Stimulated activated CD4-positive, alpha-beta T cell treated with anti-CD3 and anti-CD28 coated beads, Interleukin-2, amount 100 ng/mL, for 24 hours (primary cell): ENCODE measurements at places on chromosomes 6 and 20.

GRCh38 chr6:111841822-111842221 is 31.4 kb downstream of the FYN start:
- no peak for DNase-seq

DNA sequence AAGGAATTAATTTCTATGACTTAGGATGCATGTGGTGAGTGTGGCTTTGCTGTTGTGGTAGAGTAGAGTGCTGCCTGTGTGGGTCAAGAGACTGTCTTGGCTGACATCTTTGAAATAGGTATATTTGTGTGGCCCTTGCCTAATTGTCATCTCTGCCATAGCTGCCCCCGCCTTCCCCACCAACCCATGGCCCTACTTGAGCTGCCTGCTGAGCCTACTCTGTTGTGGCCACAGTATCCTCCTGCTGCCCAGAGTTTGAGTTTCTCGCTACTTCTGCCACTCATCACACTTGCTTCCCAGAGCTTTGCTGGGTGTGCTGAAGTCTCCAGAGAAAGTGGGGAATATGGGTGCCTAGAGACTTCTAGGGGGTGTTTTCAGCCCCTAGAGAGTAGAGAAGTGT is 8.0 kb downstream of the PLCG1 start:
- DNase-seq = no peak

DNA sequence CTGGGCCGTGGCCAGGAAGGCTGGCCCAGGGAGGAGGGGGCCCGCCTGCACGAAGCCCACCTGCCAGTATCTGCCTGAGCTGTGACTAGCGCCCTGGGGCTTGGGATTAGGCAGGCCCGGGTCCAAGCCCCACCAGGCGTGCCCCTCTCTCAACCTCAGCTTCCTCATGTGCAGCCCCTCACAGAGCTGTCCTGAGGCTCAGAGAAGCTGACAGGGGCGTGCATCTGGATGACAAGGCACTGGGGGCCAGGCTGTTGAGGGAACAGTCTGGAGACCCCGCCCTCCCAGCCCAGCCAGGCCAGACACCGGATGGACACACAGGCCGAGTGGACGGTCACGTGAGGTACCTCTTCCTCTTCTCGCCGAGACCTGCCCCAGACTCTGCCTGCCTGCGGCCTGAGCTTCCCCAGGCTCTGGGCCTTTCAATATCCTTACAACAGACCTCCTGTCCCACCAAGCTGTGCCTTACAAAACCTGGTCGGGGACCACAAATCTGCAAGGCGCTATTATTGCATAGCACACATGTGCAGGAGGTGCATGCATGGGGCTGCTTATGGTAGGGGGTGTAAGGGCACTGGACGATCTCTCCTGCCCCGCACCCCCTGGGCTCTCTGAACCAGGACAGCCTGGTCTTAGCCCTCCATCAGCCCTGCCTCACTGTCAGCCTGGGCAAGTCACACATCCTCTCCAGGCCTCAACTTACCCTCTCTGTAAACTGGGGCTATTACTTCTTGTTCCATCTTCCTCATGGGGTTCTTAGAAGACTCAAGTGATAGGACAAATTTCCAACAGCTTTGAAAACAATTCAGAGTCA is 20.0 kb downstream of the NOL4L start:
- no peak for DNase-seq

DNA sequence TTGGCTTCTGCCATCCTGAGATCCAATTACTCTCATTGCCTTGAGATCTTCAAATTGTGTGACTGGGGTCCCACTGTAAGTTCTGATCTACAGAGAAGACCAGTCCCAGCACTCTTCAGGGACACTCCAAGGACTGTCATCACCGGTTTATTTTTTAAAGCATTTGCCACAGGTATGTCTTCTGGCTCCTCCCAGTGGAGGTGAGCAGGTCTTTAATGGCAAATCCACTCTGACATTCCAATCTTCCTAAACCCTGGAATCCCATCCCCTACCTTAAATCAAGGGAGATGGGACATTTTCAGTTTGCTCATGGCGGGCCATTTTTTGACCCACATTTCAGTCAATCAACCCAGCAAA is 35.2 kb upstream of the IYD start:
- no peak for DNase-seq

DNA sequence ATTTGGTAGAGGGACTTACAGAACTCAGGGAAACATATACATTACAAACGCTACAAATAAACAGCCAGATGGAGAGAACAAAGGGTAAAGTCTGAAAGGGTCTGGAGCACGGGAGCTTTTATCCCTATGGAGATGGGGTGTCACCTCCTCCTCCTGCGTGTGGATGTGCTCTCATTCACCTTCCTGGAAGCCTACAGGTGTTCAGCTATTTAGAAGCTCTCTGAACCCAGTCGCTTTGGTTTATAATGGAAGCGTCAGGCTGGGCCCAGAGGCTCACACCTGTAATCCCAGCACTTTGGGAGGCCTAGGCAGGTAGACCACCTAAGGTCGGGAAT is 17.7 kb upstream of the ITCH start:
- no peak for DNase-seq

- DNase-seq = no peak
Measured at GRCh38 chr20:3670511-3670910, 7.3 kb upstream of the GFRA4 start.

- no peak for DNase-seq
Measured at GRCh38 chr20:13250251-13250650, 29.2 kb downstream of the ISM1 start.

DNA sequence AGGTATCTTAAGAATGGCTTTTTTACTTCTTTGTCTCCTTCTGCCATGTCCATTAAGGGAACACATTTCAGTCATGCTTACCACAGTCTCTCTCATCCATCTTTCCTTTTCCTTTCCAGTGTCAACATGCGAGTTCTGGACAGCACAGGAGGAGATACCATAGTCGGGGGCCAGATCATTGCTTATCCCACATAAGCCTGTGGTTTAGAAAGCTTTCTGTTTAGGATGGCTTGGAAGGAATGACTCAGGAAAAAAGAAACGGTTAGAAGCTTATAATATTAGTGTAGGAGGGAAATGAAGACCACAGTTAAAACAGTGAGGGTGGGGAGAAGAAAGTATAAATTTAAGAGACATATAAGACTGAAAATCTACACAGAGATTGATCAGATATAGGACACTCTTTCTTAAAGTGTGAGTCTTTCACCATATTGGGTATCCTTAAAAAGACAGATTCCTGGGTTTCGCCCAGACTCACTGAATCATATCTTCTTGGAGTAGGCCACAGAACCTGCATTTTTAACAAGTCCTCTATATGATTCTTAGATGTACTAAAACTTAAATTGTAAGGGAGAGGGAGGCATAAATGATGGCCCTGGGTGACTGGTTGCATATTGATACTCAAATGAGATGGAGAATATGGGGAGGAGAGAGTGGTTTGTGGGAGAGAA is 36.1 kb downstream of the DSE start:
- no peak for DNase-seq

DNA sequence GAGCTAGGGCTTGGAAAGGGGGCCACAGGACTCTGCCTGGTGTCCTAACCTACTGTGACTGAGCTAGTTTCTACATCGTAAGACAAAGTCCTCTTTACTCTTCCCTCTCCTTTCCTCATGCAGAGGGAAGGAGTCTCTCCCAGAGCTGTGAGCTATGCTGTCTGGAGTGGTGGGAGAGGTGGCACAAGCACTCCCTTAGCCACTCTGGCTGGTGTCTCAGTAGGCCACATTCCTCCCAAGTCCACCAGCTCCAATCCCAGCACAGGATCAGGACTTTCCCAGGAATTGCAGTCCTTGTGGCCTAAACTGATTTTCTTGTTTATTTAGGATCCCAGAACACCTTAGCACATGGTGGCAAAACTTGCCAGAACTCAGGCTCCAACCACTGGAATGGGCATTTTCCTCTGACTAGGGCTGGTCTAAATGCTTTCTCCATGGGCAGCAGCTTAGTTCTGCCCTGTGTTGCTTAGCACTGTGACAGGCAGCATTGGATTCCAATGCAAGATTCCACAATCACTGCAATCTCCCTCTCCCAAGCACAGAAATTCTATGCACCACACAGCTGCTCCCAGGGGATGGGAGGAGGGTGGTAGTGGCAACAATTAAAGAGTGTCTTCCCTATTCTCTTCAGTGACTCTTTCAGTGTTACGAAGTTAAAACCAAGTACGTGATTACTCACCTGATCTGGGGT is 733.3 kb downstream of the HACE1 start:
- no peak for DNase-seq

DNA sequence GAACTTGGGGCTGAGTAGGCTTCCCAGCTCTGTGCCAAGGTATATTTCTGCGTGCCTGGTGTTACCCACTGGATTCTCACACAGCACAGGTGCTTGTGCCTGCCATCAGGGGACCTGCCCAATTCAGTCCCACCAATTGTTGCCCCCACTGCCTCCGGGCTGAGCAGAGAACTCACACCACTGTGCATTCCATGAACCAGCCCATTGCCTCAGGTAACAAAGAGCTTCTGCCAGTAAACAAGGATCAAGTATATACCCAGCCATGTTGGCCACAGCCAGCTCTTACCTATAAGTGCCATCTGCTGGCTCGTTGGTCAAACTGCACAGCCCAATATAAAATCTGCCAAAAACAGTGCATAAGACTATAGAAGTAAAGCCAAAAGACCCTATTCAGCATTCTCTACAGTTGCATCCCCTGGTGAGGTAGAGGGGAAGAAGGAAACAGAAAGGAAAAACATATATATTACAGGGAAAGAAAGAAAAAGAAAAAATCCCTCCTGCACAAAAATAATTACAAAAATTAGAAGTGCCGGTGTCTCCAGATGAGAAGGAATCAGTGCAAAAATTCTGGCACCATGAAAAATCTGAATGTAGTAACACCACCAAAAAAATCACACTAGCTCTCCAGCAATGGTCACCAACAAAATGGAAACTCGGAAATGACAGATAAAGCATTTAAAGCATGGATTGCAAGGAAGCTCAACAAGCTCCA is 241.4 kb downstream of the IBTK start:
- peak; percentile 1 for DNase-seq

DNA sequence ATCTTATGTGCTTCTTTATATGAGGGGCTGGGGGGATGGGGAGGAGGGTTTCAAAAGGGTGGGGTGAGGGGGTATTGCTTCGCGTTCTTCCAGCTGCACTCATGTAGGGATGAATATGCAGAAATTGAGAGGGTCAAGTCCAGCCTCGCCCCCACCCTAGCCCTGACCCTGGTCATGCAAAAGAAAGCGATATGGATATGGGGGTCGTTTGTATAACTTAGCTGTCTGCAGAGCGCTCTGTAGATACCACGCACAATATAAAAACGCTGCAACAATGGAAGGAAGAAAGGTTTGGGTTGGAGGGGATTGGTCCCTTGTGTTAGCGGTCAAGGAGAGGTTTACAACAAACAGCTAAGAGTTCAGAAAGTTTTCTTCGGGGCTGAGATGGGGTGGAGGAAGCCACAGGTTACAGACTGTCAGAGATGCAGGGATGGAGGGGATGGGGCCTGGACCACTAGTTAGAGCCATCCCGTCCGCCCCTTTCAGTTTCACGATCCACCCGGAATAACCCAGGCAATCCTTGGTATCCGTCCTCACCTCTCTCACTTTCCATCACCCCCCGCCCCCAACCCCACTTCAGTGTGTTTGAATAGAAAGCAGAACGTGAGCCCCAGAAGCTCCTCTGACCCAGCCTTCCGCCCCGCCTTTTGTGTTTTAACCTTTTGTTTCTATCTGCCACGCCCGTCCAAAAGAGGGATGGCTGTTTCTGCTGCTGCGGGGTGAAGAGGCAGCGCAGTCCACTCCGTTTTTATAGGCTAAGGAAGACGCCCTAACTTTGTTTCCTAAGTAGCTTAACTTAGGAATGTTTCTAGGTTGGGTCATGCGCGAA is 73.5 kb downstream of the SOX4 start:
- DNase-seq = no peak

DNA sequence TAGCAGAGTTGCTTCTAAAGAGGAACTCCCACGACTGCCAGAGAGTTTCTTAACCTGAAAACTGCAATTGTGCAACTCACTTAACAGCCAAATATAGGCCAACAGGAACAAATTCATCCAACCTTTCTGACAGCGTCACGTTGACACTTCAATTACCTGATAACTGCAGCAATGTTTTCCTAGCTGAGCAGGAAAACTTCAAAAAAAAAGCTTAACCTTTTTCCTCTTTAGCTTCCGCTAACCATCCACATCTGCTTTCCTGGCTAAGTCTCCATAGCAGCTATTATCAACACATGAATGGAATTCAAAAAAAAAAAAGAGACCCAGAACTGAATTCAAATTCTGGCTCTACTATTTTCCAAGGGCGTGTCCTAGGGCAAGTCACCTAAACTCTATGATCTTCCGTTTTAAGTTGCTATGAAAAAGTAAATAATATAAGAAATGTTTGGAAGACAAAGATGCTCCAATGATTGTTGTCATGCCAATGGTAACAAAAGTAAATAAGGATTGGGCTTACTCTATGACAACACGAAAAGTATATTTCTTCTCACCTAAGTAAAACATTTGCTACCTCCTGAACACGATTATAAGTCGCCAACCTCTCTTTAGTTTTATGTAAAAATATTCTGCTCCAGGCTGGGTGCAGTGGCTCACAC is 524.6 kb upstream of the JARID2 start:
- DNase-seq = no peak

DNA sequence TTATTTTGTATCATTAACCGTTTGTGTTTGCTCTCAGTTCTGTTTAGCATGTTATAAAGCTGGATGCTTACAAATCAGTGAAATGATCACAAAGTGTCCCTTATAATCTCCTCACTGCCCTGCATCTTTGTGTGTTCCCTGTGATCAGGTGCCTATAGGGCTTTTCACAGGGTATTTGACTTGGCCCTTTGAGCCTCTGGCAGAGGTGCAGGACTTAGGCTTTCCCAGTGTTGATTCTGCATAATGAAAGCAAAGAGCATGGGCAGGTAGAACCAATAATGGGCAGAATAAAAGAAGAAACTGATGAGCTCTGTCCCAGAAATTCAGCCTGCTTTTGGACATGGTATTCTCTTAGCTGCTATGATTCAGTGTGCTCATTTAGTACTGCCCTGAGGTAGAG is 16.9 kb upstream of the PBOV1 start:
- no peak for DNase-seq

DNA sequence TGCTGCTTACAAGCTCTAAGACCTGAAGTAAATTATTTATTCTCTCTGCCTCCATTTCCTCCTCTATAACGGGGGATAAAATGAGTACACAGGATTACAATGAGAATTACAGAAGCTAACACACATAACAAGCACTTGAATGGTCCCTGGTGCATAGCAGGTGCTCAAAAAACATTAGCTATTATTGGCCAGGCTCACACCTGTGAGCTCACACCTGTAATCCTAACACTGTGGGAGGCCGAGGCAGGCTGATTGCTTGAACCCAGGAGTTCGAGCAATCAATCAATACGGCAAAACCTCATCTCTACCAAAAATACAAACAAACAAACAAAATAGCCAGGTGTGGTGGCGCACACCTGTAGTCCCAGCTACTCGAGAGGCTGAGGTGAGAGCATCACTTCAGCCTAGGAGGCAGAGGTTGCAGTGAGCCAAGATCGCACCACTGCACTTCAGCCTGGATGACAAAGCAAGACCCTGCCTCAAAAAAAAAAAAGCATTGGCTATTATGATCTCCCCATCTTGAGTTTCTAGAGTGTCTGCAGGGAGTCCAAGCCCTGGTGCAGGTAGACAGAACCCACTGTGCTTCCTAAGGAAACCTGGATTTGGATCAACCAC is 68.1 kb downstream of the PREX1 start:
- no peak for DNase-seq
